ENCODE measurements at places on chromosomes 4 and X.

- no peak for DNase-seq
These were observed 79.9 kb downstream of the TRPC5OS start for GRCh38 chrX:111955901-111956300.

DNA sequence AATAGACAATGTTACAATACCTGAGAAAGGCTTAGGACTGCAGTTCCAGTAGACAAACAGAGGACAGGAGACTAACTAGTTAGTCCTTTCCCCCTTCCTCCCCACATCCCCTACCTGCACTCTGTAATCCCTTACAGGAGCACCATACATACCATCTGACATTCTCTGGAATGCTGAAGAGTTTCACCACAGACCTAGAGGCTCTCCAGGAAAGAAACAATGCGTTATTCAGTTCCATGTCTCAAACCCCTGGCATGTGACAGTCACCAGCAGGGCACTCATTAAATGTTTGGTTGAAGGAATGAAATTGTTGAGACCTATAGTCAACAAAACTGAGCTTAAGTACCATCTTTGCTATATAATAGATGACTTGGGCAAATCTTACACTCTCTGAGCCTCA, 100.2 kb upstream of the USP38 start:
- DNase-seq, result no peak

DNA sequence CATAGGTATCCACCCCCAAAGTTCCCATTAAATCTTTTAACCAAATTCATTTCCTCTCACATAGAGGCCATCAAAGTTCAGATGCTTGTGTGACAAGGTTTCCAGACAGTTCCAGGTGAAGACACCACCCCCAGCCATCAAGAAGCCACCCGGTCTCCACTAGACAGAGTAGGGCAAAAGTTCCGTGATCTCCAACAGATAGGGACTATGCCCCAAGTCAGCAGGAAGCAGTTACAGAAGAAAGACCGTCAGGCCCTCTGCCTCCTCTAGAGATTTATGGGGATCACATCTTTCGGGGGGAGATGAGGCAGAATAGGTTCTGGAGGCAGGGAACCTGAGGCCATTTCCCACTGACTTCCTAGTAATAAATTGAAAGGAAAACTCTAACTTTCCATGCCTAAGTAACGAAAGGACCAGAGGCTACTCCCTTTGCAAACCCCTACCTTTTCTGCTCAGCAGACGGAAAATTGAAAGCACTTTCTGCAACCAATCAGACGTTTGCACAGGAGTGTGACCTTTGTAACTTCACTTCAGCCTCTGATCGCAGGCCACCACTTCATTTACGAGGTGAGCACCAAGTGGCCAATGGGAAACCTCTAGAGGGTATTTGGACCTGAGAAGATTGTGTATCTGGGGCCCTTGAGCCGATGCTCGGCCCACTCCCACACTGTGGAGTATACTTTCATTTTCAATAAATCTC, 18.5 kb upstream of the ZNF280C start:
- DNase-seq, result no peak

- no peak for DNase-seq
These were observed 304.6 kb downstream of the SPRY1 start for GRCh38 chr4:123701131-123701575.

- DNase-seq, result no peak
These were observed 203.9 kb upstream of the VCX3A start for GRCh38 chrX:6738518-6739470.

DNA sequence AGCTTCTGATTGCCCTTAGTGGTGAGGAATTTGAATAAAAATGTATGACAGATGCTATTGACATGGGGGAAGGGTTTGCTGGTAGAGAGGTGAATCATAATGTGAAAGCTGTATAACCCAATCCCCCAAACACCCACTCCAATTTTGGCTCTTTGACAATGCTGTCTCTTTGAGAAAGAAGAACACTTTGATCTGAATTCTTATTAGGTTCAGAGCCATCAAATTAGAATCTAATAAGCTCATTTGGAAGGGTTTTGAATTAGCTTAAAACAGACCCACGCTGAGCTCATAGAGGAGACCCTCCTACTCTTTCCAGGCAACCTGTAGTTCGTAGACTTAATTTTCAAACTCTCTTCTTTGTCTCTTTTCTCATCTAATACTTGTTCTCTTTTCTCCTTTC, 416.6 kb upstream of the ARX start:
- no peak for DNase-seq

DNA sequence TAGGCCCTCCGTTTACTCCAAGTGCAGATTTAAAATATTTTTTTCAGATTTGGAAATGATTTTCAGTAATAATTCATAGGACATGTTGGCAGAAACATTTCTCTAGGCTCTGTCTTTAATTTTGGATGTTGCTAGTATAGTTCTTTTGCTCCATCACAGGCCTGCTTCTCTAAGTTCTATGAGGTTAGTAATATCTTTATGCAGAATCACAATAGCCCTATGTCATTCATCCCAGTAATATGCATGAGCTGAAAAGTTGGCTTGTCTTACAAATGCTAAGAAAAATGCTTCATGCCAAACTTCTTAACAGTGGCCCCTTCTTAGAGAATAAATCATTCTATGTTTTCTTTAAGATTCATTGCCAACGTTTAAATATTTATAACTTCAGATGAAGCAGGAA, 148.3 kb upstream of the TLL1 start:
- DNase-seq, result no peak

DNA sequence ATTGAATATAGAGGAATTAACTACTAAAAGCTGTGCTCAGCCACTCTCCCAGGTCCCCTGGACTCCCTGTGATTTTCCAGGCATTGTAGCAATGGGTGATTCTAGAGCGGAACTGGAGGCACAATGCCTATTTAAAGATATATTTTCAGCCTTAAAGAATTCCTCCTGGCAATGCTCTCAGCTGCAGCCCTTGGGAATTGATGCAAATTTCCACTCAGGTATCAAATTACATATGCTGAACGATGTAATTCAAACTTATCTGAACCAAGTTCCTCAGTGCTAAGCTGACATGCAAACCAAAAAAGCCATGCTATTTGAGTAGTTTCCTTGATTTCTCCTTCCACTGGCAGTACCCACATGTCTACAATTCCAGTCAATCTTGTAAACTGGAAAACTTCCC, 86.3 kb upstream of the GABRA3 start:
- DNase-seq, result no peak

- no peak for DNase-seq
These were observed 900 bp downstream of the TRO start for GRCh38 chrX:54921427-54922021.

DNA sequence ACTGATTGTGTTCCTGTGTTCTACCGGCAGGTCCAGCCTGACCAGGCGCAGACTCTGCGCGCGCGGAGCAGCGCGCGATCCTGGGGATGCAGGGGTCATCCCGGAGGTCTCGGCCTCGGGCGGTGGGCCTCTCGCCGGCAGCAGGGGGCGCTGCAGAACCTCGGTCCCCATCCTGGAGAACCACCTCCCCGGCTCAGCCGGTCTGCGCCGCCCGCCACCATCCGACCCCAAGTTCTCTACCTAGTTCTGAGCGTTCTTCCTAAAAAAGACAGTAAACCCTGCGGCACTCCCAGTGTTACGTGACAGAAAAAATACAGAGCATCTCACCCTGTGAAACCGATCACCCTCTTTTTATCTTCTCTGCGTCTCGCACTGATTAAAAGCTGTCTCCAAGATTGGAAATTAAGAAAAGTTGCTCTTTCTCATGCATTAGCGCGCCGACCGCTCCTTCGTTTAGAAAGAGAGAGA, 1.6 kb downstream of the TRPC3 start:
- DNase-seq, result no peak

DNA sequence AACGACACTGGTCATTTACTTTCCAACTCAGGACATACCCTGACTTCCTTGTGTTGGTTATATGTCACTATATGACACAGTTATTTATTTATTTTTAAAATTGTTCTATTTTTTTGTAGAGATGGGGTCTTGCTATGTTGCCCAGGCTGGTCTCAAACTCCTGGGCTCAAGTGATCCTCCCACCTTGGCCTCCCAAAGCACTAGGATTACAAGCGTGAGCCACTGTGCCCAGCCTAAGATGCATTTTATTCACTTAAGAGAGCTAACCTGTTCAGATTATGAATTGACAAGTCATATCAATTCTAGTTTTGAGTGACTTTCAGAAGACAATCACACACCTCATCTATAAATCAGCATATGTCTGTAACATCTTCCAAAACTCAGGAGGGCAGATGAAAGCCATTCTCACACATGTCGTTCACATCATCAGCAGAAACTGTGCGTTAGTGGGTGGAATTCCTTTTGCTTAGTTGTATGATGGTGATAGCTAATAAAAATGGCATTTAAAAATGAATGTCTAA, 9.4 kb upstream of the RHOH start:
- DNase-seq, result no peak

- no peak for DNase-seq
These were observed 93.6 kb upstream of the PTPN13 start for GRCh38 chr4:86500527-86500926.

DNA sequence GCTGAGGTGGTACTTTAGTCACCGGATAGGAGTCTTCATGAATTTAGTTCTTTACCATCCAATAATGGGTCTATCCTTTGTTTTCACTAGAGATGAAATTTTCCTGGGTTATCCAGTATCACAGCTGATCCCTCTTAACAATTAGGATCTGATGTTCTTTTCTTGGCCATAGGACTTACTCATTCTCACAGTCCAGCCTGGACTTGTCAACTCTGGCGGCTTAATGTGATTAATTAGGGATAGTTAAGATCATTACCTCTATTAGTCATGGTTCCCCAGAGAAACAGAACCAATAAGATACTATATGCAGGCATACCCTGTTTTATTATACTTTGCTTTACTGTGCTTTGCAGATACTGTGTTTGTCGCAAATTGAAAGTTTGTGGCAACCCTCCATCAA, 272.7 kb upstream of the FAT4 start:
- no peak for DNase-seq

DNA sequence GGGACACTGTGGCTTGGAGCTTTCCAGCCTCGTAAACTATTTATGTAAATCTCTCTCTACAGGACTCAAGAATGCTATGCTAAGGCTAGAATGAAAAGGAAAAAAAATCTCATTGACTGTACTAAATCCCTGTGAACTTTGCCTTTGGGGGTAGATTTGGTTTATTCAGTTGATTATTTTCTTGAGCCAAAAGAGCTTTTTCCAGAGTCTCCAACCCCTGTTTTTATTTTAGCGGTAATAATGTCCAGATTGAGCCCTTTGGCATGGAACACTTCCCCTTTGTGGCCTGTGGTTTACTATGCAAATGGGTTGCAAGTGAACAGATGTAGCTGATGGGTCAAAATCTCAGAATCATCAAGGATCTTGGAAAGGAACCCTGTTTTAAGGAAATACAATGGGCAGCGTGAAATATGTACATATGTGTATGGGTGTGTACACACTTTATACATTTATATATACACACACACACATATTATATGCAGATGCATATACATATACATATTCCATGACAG, 72.9 kb downstream of the FAM9B start:
- no peak for DNase-seq

DNA sequence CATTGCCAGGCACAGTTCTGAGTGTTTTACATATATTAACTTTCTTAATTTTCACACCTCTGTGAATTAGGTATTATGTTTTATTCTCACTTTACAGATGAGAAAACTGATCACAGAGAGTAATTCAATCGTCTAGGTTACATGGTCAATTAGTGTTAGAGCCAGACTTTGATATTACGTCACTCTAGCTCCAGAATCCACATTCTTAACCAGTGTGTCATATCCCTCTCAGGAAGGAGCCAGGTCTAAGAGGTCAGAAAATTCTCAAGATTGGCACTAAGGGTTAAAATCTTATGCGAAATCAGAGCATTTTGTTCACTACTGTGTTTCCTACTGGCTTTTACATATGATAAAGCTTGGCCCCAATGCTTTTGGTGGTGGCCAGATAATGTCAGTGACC, 7.4 kb downstream of the DMP1 start:
- no peak for DNase-seq

- DNase-seq, result no peak
These were observed 85.1 kb upstream of the PSAPL1 start for GRCh38 chr4:7519638-7520376.

- DNase-seq, result no peak
These were observed 21.8 kb upstream of the TBC1D14 start for GRCh38 chr4:6887591-6888371.

- no peak for DNase-seq
These were observed 160.3 kb upstream of the JADE1 start for GRCh38 chr4:128649161-128649560.

GRCh38 chr4:139146926-139147629, 29.9 kb downstream of the ELF2 start:
- no peak for DNase-seq

GRCh38 chr4:40164459-40164858, 32.4 kb upstream of the RHOH start:
- DNase-seq, result no peak

- DNase-seq, result no peak
These were observed 150.0 kb downstream of the CBR4 start for GRCh38 chr4:168859888-168860694.

GRCh38 chr4:94390804-94391410, 48.3 kb upstream of the HPGDS start:
- DNase-seq, result no peak

DNA sequence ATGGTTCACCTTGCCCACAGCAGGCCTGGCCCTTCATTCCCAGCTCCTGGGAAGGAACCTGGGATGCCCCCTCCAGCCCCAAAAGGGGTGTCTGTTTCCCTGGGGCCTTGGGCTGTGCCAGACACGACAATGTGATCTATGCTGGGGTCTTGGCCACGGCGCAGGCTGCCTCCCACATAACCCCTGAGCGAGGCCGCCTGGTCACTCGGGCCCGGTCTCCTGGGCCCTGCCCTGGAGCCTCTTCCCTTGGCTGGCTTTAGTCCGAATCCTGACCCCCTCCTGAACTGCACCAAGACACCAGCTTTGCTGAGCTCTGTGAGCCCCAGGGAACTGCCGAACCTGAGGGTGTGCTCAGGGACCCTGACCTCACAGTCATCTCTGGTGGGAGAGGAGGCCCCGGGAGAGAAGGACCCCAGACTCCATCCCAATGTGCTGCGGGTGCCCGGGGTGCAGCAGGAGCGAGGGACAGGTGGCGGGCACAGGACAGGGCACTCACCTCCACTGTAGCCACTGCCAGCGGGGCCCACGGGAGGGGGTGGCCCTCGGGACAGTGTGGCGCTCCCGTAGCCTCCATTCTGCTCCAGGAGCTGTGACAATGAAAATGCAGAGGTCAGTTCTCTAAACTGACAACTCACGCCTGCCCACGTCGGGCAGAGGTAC, 42.0 kb downstream of the GAK start:
- no peak for DNase-seq

GRCh38 chrX:44183329-44183728, 160.1 kb downstream of the EFHC2 start:
- no peak for DNase-seq

- DNase-seq, result no peak
These were observed 7.6 kb upstream of the CXorf66 start for GRCh38 chrX:139972629-139973624.

DNA sequence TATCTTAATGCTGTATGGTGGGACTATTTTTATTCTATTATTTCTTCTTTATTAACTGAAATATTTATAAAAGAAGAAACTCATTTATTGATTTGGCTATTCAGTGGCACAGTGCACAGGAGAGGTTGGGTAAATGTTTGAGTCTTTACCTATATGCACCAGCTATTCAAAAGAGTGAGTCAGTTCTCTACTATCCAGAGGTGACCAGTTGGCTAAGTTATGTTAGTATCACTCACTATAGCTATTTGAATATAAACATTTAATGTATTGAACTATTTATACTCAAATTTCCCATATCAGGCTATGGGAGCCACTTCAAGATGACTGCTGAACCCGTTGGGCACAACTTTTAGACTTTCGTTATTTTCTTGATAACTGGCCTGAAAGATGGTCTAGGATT, 106.1 kb upstream of the VEGFC start:
- no peak for DNase-seq

Measured in vagina (tissue), 2 donors.